Activated T-cell treated with anti-CD3 and anti-CD28 coated beads, Interleukin-2, amount 50 U/mL, for 1 hour (primary cell): ENCODE measurements at places on chromosomes 3 and 15.

DNA sequence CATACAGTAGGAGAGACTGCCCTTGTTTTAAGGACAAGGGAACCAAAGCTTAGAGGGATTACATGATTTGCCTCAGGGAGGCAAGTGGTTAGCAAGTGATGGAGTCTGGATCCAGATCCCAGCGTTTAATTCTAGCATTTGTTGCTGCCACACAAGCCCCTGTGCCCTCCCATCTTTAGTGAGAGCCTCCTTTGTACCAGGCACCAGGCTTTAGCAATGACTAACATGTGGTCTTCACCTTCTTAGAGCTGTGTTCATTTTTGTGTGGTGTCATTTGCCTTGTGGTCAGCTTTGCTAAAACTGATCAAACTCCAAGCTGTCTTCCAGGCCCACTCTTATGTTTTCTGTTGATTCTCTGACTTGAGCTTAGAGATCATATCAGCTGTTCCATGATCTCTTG, 290.5 kb downstream of the RPLP1 start:
- DNase-seq = no peak

DNA sequence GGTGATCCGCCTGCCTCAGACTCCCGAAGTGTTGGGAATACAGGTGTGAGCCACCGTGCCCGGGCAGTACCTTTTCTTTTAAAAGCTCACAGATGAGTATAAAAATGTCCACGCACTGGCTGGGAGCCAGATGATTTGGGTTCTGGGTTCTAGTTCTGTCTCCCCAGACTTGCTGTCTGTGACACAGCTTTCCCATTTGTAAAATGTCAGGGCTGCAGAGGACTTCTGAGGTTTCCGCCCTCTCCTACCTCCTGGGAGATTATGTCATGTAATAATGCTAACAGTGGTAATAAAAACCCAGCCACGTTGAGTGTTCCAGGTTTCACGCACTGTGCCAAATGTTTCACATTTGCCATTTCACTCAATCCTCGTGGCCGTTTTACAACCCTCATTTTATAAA, 1.3 kb upstream of the PPP4R2 start:
- no peak for DNase-seq

DNA sequence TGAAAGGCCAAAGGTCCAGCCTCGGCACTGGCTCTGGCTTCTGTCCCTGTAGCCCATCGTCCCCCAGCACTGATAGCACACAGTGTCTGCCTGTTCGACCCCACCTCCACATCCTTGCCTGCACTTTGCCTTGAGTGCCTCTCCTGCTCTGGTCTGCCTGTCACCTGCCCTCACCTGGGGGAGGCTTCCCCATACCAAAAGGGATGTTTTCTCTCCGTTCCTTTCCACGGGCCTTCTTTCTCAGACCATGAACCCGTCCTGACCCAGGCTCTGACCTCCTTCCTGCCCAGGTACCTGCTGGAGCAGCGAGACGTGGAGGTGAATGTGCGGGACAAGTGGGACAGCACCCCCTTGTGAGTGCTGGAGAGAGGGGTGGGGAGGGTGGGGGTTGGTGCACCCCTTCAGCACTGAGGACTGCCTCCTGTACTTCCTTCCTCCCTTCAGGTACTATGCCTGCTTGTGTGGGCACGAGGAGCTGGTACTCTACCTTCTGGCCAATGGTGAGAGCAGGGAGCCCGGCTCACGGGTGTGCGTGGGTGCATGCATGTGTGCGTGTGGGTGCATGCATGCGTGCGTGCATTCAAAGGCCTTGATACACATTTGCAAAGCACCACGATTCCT, 1.5 kb downstream of the ABTB1 start:
- no peak for DNase-seq

DNA sequence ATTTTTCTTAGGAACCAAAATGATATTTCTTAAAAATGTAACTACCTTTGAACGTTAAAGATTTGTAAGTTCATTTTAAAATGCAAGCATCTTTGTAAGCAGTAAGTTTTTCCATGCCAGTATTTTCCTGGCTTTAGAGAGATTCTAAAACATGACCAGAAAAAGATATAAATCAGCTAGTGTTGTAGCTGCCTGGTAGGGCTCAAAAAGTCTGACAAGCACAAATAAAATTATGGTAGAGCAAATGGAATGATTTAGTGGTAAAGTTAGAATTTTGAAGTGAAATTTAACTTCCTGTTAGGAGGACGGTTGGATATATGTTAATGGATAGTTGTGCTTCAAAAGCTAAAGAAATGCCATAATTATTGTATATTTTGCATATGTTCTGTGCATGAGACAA, 29.7 kb downstream of the GABRR3 start:
- no peak for DNase-seq

DNA sequence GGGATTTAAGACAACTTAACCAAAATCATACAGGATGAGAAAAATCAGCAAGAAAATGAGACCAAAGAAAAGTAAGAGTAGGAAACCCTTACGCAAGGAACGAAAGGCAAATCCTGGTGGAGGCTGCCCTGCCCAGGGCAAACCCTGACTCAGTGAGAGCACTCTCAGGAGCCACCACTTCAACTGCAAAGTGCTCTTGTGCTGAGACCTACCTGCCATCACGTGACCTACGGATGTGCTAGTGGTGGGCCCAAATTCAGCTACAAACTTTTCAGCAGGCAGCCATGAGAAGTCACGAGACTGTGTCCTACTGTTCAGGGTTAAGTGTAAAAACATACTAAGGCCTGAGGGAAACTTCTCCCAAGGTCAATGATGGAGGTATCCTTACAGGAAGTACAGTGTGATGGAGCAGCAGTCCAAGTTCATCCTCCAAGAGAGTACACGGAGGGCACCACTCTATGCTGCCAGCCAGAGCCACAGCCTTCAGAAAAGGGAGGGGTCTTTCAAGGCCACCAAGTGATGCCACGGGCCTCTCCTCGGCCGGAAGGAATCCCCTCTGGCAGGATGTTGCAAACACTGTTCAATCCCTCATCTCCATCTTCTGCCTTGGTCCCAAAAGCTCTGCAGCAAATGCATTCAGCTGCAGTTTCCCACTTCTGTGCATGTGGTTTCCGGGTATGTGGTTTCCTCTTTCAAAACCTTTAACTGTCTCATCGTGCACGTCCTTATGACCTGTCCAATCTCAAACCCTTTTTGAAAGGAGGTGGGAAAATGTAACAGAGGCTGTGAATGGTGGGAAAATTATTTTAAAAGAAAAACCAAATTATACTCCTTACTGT, 9.5 kb downstream of the CHSY1 start:
- DNase-seq = peak; percentile 55

DNA sequence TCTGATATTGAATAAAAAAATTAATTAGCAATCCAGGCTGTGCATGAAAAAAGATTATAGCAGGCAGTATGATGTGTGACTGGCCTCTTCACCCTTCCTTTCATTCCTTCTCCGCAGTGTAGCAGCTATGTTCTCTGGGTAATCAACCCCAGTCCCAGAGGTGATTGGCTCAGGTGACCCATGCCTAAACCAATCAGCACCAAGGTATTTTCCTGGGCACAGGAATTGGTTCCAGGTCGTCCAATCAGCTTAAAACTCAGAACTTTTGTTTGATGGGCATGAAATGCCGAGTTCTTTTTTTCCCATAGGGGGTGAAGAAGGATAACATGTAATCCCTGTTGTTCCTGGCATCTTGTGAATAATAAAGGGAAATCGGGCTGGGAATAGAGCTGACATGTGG, 5.8 kb upstream of the BNC1 start:
- DNase-seq = no peak

DNA sequence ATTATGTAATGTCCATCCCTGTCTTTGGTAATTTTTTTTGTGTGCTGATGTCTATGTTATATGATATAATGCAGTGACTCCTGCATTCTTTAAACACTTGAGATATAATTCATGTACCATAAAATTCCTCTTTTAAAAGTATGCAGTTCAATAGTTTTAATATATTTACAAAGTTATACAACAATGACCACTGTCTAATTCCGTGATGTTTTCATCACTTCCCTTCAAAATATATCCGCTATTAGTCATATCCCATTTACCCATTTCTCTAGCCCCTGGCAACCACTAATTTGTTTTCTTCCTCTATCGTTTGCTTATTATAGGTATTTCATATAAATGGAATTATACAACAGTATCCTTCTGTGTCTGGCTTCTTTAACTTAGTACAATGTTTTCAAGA, 64.9 kb upstream of the SUCLG2 start:
- DNase-seq = no peak

DNA sequence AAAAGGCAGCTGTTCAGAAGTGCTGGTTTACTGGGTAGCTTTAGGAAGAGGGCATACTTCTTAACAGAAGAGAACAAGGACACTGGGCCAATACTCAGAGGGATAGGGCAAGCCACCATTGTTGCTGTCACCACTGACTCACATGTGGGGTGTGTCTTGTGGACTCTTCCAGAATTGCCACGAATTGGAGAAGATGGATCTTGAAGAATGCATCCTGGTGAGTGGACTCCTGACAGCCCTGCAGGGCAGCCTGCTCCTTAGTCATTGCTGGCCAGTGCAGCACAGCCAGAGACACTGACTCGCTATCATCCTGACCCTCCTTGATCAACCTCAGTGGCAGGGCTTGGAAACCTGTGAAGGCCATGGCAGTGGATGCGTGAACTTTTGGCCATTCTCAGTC, 62.3 kb downstream of the UBP1 start:
- DNase-seq = no peak

DNA sequence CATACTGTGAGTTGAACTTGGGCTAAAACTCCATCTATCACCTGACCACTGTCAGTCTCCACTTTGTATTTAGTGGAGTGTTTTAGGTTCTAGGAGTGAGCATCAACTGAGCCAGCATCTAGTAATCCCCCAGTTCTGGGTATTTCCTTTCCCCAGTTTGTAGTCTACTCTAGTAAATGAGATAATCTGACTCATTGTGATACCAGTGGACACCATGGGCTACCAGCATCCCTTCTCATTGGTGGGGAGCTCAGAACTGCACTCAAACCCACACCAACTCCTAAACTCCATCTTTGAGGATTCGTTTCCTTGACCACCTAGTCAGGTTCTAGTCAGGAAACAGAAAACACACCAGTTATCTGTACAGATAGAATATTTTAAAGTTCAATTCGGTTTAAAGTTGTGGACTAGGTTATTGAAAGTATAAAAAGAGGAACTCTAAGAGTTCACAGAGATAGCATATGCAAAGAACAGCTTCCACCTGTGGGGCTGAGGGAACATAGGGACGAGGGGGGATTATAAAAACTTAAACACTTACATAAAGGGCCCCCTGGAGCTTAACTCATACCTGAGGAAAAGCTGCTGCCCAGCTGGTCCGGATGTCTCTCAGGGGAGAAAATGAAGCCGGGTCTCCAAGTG, 36.0 kb downstream of the LEO1 start:
- DNase-seq = no peak

- DNase-seq = no peak
These were observed 740.5 kb downstream of the EPHA3 start for GRCh38 chr3:89847955-89848354.

DNA sequence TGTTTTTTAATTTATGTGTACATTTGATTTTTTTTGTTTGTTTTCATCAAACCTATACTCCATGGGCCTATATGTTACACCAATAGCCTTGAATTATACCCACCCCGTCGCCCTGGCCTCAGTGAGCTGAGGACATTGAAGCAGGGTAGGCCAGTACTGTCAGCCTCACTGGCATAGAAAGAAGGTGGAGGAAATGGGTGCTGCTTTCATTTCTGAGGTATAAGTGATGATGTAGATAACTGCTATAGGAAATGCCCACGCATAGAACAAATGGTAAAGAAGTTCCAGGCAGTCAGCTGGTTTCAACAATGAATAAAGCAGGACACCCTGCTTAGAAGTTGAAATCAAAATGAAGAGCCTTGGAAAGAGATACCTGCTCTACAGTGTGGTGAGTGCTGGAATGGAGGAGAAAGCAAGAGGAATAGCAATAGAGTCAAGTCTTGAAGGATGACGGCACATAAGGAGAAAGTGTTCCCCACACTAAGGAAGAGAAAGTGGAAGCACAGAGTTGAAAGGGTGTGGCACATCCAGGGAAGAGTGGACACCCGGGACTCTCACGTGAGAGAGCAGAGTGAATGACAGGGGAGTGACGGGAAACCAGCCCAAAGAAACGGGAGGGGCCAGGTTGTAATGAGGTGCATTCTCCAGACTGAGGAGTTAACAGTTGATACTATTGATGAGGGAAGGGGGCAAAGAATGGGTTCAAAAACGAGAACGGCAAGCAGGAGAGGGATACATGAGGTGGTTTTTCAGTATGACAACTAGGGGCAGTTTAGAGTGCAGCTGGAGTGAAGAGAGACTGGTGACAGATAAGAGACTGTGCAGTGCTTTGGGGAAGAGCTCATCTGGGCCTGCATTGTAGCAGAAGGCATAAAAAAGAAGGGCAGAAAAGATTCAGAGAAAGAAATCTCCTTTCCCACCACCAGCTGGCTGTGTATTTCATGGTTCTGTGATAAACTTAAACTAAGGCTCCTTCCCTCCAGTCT, 70.5 kb downstream of the KLHL25 start:
- no peak for DNase-seq

DNA sequence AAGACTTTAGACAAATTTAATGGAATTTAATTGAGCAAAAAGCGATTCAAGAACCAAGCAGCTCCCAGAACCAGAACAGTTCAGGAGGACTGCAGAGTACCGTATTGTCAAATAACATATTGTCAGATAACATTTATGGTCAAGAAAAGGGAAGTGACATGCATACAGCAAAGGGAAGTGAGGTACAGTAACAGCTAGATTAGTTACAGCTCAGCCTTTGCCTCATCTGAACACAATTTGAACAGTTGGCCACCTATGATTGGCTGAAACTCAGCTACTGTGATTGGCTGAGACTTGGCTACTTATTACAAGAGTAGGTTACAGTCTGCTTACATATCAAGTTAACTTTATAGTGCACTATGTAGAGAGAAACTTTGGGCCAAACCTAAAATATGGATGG, 21.9 kb downstream of the ZFAND6 start:
- no peak for DNase-seq

- DNase-seq = no peak
These were observed 94.4 kb downstream of the ST6GAL1 start for GRCh38 chr3:187024536-187025226.

DNA sequence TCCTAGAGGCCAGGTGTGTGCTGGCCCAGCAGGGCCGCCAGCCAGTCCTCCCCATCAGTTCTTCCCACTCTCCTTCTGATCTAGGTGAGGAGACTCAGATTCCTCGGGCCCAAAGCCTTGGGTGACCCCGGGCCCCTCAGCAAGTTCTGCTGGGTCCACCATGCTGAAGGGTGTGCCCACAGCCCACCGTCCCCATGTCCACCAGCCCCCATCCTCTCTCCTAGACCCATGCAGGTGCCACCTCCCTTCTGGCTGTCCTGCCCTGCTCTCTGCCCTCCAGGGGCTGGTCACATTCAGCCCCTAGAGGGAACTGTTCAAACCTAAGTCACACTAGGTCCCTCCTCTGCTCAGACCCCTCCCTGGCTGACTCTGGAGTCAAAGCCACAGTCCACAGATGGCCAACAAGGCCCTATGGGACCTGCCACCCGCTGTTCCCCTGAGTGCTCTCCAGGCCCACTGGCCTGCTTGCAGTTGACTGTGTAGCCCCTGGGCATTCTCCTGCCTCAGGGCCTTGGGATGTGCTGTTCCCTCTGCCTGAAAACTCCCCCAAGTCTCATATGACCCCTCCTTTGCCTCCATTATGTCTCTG, 878 bp upstream of the TLR9 start:
- no peak for DNase-seq

- DNase-seq = no peak
These were observed 605.2 kb upstream of the NAALADL2 start for GRCh38 chr3:174253940-174254339.

- DNase-seq = no peak
These were observed 2.2 kb downstream of the TGFBR2 start for GRCh38 chr3:30608598-30608947.
